ENCODE measurements at places on chromosomes 4 and X.

- H3K27ac ChIP-seq: no peak overlapping the region
- no peaks in the 10 kb centered on the region for H3K4me1 ChIP-seq
- H3K4me3 ChIP-seq: no peak overlapping the region
Measured at GRCh38 chrX:133513123-133513522, 97.8 kb upstream of the GPC4 start.

- H3K36me3 ChIP-seq: no peaks in the 10 kb centered on the region
- no peak for DNase-seq
- H3K27ac ChIP-seq: no peak overlapping the region
Measured at GRCh38 chrX:12673487-12673886, 117.7 kb upstream of the PRPS2 start.

DNA sequence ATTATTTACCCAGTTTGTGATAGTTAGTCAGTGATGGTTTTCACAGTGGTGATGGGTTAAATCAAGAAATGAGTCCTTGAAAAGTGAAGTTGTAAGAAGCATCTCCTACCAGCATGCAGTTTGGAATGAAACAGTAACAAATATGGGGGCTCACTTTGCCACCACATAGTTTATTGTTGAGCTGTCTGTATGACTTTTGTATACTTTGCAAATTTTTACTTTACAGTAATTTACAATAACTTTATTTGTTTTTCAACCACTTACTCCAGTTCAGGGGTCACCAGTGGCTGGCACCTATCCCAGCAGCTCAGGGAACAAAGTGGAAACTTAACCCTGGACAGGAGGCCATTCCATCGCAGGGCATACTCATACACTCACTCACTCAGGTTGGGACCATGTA is 64.5 kb upstream of the ANKRD50 start:
- no peaks in the 10 kb centered on the region for H3K27me3 ChIP-seq
- no peak overlapping the region for H3K4me3 ChIP-seq
- H3K4me1 ChIP-seq: no peaks in the 10 kb centered on the region
- no peaks in the 10 kb centered on the region for H3K36me3 ChIP-seq
- DNase-seq: no peak
- H3K27ac ChIP-seq: no peak overlapping the region

DNA sequence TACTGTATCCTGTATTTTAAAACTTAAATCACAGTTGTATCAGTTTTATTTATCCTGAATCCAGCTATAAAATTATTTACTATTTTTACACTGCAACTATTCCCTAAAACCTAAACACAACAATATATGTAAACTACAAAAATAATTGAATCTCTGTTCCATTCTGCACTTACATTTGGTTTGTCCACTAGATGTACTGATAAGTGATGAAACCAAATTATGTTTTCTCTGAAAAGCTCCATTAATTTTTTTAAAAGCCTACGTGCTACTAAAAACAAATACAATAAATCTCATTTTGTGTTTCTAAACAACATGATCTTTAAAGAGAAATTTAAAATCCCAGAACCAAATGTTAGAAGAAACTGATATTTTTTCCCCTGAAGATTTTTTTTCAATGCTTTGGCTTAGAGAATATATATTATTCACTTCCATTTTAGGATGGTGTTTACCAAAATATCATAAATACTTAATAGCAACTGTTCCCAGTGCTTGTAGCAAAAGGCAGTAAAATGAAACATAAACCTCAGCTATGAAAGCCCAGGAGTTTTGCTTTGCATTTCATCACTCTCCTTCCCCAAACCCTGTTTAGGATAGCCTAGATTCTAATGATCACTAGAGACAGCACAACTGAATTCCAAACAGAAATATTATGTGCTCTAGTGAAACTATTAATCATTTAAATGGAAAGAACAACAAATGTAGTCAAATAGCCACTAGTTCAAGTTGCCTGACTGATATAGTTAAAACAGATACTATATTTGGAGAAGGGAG is 19.7 kb downstream of the ANTXR2 start:
- no peak overlapping the region for H3K27ac ChIP-seq
- no peaks in the 10 kb centered on the region for H3K4me1 ChIP-seq
- H3K4me3 ChIP-seq: no peak overlapping the region
- no peaks in the 10 kb centered on the region for H3K36me3 ChIP-seq
- no peaks in the 10 kb centered on the region for H3K27me3 ChIP-seq
- DNase-seq: no peak

DNA sequence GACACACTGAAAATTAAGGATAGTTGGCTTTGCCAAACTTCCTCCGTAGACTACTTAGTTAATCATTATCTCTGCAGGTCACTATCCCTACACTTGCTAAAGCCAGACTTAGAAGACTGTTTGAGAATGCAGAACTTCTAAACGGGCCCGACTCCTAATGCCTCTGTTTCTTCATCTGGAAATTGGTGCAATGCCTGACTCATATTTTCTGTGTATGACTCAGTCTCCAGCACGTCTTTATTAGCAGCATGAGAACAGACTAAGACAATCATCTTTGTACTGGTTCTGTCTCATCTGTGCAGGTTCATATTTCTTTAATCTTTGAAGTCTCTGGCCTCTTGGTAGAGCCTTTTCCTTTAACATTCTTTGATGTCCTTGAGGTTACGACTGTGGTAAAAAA is 411.9 kb upstream of the ACTRT1 start:
- no peaks in the 10 kb centered on the region for H3K36me3 ChIP-seq
- H3K4me1 ChIP-seq: no peaks in the 10 kb centered on the region
- no peak overlapping the region for H3K4me3 ChIP-seq
- no peak overlapping the region for H3K27ac ChIP-seq

- H3K4me3 ChIP-seq: no peak overlapping the region
- H3K4me1 ChIP-seq: no peaks in the 10 kb centered on the region
- no peak for DNase-seq
- H3K27ac ChIP-seq: no peak overlapping the region
- no peaks in the 10 kb centered on the region for H3K27me3 ChIP-seq
Measured at GRCh38 chrX:114715096-114715495, 131.2 kb downstream of the HTR2C start.

DNA sequence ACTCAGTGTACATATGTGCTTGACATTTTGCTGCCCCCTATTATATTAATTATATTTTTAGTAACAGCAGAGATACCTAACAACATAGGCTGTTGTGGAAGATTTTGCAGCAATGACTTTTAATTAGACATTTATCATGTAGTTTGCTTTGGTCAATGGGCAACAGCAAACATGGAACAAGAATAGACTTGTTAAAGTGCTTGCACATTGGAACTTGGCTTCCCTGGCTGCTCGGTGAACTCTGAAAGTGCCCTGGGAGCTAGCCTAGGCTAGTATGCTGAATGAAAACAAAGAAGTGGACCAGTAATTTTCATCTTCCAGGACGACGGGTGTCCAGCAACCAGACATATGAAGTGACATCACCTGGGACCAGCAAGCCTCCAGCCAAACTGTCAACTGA is 1157.1 kb downstream of the ARAP2 start:
- no peak overlapping the region for H3K27ac ChIP-seq
- no peak for DNase-seq
- H3K4me1 ChIP-seq: no peaks in the 10 kb centered on the region
- no peaks in the 10 kb centered on the region for H3K27me3 ChIP-seq
- no peak overlapping the region for H3K4me3 ChIP-seq

- H3K27me3 ChIP-seq: no peaks in the 10 kb centered on the region
- H3K36me3 ChIP-seq: no peaks in the 10 kb centered on the region
- H3K4me1 ChIP-seq: no peaks in the 10 kb centered on the region
- H3K4me3 ChIP-seq: no peak overlapping the region
- no peak overlapping the region for H3K27ac ChIP-seq
Measured at GRCh38 chrX:14026121-14026520, 3.6 kb downstream of the GEMIN8 start.

- H3K36me3 ChIP-seq: no peaks in the 10 kb centered on the region
- H3K4me3 ChIP-seq: no peak overlapping the region
- no peak overlapping the region for H3K27ac ChIP-seq
Measured at GRCh38 chrX:148504506-148504905, 4.1 kb downstream of the AFF2 start.

- H3K36me3 ChIP-seq: no peaks in the 10 kb centered on the region
- H3K27me3 ChIP-seq: no peaks in the 10 kb centered on the region
- H3K4me1 ChIP-seq: no peaks in the 10 kb centered on the region
- no peak overlapping the region for H3K4me3 ChIP-seq
- H3K27ac ChIP-seq: no peak overlapping the region
Measured at GRCh38 chr4:161320377-161320776, 843.4 kb downstream of the FSTL5 start.

DNA sequence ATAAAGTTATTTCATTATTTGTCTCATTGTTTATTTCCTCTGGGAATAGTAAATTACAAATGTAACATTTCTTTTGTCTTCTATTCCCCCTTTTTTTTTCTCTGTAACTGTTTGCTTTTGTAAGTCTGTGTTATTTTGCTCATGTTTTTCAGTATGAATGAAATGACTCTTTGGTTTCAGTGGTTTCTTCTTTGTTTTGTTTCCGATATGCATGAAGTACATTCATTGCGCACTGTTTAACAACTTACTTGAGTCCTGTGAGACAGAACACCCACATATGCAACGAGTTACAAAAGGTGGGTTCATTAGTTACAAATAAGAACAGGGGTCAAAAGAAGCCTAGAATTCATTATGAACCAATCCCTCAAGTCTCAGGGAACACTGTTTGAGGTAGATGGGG is 175.0 kb upstream of the UGT8 start:
- H3K27ac ChIP-seq: no peak overlapping the region
- no peak for DNase-seq
- H3K27me3 ChIP-seq: no peaks in the 10 kb centered on the region
- no peaks in the 10 kb centered on the region for H3K36me3 ChIP-seq
- H3K4me1 ChIP-seq: no peaks in the 10 kb centered on the region
- H3K4me3 ChIP-seq: no peak overlapping the region

DNA sequence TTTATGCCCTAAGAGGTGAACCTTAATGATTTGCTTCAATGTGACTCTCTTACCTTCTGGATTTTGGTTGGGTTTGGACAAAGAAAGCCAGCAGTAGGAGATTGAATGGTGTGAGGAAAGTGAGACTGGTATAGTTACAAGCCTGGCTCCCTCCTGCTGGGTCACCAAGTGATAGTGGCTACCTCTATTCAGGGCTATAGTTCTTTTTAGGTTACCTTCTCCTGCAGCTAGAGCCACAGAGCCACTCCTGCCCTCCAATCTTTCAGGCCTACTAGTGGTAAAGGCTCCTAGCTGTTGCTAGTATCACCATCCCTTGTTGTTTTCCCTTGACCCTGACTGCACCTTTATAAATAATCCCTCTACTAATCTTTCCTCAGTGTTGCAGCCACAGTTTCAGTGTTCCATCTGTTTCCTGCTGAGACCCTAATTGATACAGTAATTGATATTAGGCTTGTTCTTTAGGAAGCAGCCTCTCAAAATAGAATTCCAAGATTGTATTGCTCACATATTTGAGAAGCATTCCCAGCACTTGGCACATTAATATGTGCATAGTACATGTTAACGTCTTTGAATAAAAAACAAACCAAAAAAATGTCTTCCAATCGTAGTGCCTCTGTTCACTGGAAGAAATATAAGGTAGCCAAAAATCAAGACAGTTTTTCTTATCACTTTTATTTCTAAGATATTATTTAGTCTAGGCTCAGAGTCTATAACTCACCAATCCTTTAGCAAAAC is 82.3 kb downstream of the SRPX start:
- no peak overlapping the region for H3K4me3 ChIP-seq
- H3K27ac ChIP-seq: no peak overlapping the region
- no peak for DNase-seq

DNA sequence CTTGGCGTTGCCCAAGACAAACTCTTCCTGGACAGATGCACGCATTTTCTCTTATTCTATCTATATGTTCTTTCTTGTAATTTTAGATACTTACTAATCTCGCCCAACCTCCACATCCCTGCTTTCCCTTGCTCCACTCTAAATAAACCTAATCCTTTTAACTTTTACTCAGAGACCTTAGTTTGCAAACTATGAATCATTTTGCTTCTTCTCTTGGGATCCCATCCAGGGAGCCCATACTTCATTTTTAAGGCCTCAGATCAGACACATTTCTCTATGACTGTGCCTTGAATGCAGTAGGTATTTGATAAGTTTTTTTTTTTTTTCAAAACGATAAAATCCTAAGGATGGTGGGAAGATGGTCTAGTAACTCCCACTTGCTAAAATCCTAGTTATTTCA is 353.8 kb upstream of the HAND2 start:
- DNase-seq: no peak
- H3K27me3 ChIP-seq: no peaks in the 10 kb centered on the region
- H3K36me3 ChIP-seq: no peaks in the 10 kb centered on the region
- H3K4me3 ChIP-seq: no peak overlapping the region

DNA sequence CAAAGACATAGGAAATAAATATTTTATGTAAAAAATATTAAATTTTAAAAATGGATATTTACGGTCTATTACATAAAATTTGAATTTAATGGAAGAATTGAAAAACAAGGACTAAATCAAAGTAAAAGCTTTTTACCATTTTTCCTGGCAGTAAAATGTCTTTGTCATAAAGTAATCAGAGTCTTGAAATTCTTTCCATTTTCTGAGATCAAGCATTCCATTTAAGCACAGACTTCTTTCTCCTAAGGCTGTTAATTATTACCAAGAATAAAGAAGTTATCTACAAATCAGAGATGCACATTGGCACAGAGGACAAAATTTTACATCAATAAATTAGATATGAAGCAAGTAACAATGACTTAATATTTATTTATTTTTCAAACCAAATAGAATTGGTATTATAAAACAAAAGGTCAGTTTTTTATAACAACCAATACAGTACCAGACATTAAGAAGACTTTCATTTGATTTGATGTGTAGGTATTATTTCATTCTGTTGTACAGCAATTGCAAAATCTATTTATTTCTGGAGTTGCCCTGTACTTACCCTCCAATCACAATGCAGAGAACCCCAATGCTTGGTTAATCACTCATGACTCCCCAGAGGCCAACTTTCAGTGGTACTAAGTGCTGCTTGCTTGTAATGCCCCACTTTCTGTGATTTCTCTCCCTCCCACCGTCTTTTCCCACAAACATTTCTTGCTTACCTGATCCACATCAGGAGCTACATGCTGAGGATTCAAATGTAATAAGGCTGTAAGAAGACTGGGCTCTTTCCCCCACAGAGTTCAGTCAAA is 254.6 kb downstream of the GASK1B start:
- H3K36me3 ChIP-seq: no peaks in the 10 kb centered on the region
- no peaks in the 10 kb centered on the region for H3K27me3 ChIP-seq
- no peak overlapping the region for H3K27ac ChIP-seq
- DNase-seq: no peak
- no peak overlapping the region for H3K4me3 ChIP-seq

DNA sequence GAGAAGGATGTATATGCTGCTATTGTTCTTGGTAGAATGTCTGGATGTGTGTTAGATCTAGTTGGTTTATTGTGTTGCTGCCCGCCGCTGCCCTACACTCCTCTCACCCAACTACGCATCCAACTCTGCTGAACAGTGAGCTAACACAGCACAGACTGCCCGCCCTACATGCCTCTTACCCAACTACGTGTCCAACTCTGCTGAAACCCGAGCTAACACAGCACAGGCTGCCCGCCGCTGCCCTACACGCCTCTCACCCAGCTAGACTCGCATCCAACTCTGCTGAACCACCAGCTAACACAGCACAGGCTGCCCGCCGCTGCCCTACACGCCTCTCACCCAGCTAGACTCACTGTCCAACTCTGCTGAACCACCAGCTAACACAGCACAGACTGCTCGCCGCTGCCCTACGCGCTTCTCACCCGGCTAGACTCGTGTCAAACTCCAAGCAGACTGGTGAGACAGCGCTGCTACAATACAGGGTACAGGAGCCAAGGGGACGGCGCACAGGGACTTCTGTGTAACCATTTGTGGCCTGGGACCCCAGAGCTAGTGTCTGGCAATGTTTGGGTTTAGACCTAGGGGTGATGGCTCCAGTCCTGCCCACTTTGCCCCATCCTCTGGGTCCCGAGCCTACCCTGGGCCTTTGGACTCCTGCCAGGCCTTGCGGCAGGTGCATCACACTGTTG is 11.6 kb upstream of the CTBP1 start:
- H3K4me1 ChIP-seq: no peaks in the 10 kb centered on the region
- DNase-seq: no peak
- H3K36me3 ChIP-seq: no peaks in the 10 kb centered on the region
- H3K27ac ChIP-seq: no peak overlapping the region

Measured in colonic mucosa (tissue), 4 donors.